Bronchial smooth muscle cell (primary cell): ENCODE measurements at places on chromosomes 5 and 9. TPM values are rescaled to one million over a fixed set of nuclear protein-coding genes. Genes with fewer than 3 reads are reported as not detected.

Gene SPARC
- 615 and 832 TPM in 2 replicates for total RNA-seq

Gene WHRN
- 1.4 and 1.5 TPM in 2 replicates for total RNA-seq

Gene OLFM1
- total RNA-seq: 1.1 and 4.5 TPM in 2 replicates

Gene OMD
- total RNA-seq: 0.95 and 1.1 TPM in 2 replicates

Gene BTNL3
- total RNA-seq: not detected in 2 replicates

Gene CREB3
- total RNA-seq: 42.9 and 50.1 TPM in 2 replicates

Gene NR4A3
- total RNA-seq: 0.32 and 0.43 TPM in 2 replicates

Gene MED10
- 9.0 and 10.4 TPM in 2 replicates for total RNA-seq

Gene PHF24
- total RNA-seq: 0.09 and 0.16 TPM in 2 replicates

Gene MVB12B
- total RNA-seq: 1.3 and 1.4 TPM in 2 replicates

Gene LHFPL2
- total RNA-seq: 46.3 and 89.3 TPM in 2 replicates

Gene IL3
- total RNA-seq: not detected in 2 replicates

Gene CHD1
- total RNA-seq: 21.0 and 28.2 TPM in 2 replicates

Gene IL5
- total RNA-seq: not detected in 2 replicates

Gene TLX3
- not detected in 2 replicates for total RNA-seq

Gene CCIN
- total RNA-seq: 0.79 and 2.8 TPM in 2 replicates

Gene ZBTB5
- 3.8 and 4.7 TPM in 2 replicates for total RNA-seq

Gene RNF183
- total RNA-seq: not detected in 2 replicates

Gene BRD3OS
- total RNA-seq: 10.2 and 13.1 TPM in 2 replicates
